Myocyte (in vitro differentiated cells): ENCODE measurements at places on chromosomes 12 and 14.
A peak's percentile ranks its signal among the peaks of the same experiment; 100 is the strongest.

DNA sequence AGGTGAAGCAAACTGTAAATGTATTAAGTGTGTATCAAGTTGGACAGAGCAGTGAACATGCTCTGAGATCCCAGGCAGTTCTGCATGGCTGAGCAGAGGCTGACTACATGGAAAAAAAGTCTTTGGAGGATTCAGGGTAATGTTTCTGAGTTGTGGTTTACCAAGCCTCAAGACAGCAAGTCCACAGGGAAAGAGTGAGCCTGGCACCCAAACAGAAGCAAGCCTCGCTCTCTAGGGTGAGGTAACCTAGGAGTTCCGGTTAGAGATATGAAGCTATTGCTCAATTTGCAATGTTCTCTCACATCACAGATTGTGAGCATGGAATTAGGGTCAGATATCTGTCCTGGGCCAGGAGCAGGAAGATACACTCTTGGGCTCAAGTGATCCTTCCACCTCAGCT, 158.6 kb downstream of the MON2 start:
- peak; percentile 45 for DNase-seq

DNA sequence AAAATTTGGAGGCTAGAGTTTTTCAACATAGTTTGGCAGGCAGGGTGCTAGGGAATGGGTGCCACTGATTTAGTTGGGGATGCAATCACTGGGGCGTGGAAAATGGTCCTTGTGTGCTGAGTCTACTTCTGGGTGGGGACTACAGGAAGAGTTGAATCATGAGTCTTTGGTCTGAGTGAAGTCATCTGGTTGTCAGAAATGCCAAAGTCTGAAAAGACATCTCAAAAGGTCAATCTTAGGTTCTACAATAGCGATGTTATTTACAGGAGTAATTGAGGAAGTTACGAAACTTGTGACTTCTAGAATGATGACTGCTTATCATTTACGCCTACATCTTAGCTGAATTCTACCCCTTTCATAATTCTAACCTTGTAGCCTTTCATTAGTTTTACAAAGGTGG, 209.1 kb downstream of the NUBPL start:
- DNase-seq, result no peak

DNA sequence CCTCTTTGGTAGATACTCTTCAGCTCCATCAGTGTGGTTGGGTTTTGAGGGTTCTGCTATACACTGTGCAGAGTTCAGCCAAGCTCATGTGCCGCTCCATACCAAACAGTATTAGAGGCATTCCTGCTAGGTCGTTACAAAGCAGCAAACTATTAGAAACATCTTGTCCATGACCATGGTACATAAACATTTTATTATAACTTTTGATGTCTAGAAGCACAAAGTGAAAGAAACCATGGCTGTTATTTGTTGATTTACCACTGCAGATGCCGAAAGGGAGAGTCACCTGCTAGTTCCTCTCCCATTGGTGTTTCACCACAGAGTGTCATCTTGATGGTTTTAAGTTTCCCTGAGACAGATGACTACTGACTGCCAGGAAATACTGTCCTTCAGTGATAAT, 242.0 kb downstream of the ADAMTS20 start:
- peak; percentile 76 for DNase-seq

- peak; percentile 89 for DNase-seq
Measured at GRCh38 chr14:85531587-85532373, 1.8 kb downstream of the FLRT2 start.

DNA sequence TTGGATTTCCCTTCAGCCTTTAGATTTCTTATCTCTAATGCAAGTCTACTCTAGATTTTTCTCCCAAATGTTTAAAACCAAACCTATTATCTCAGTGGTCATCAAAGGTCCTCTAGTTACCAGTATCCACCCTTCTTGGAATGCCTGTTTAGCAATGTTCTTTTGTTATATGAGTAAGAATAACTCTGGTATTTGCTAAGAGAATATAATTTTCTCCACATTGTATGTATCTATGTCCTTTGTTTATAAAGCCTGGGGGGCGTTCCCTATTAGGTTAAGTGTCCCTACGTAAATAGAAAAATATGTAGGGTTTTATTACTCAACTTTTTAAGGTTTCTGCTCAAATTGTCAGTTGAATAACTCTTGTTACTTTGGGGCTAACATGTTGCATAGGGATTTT, 27.3 kb downstream of the PPM1A start:
- DNase-seq, result no peak
